NCI-H1417 treated with DMSO at 0.1 percent for 48 hours (cell line): ENCODE measurements at places on chromosomes 2 and 18.

DNA sequence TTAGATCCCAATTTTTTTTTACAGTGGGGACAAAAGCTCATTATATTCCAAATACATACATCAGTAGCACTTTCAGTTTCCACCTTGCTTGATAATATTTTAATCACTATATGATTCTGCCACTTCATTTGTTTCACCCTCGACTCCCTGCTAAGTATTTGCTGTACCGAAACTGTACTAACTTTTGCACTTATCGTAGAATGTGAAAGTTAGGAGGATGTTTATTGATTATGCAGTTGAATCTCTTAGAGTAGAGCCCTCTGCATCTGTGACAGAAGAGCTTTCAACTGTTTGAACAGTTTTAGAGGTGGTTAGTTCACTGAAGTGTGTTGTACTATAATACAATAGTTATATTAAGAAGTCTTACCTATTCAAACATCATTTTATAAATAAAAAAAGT, 20.8 kb downstream of the NCOA1 start:
- no peak for DNase-seq

- DNase-seq: no peak
Measured at GRCh38 chr18:53772293-53772692, 452.2 kb downstream of the MBD2 start.

DNA sequence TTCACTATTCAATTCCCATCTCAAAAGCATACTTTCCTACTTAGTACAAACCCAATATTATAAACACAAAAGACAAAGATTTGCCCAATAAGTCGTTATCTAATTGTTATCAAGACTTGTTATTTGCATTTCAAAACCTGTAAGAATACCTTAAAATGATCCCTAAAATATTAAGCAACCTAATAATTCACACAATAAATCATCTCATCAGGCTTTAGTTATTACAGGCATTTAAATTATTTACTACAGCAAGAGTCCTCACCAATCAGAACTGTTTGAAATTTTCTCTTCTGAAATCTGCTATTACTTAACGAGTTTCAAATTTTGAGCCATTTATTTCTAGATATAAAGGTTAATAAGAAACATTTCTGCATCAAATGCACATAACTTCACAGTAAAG, 1.6 kb downstream of the CCDC88A start:
- no peak for DNase-seq

DNA sequence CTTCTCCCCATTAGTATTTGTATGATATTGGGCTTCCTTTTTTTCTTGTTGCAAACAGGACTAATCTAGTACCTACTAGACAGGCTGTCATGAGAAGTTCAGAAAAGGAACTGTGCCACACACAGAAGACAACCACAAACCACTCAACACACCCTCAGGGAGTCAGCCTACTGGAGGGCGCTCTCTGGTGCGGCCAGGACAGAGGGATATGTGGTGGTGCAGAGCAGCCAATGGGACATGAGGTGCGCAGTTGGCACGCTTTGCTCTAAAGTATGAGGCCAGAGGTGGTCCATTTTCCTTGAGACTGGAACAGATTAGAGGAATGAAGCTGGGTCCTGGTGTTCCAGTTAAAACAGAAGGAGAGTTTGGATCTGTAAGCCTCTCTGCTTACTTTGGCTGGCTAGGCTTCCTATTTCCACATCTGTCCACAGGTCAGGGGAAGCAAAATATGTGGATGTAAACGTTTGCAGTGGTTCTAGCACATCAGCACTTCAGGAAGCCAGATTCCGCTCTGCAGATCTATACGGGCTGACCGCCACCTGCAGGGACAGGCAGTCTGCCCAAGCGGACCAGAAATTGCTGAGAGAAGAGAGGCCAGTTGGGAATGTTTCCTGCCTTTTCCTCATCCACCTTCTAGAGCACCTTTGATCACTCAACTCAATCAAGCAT, 114.1 kb downstream of the GFPT1 start:
- no peak for DNase-seq

GRCh38 chr2:237760506-237761502, 37.8 kb upstream of the RBM44 start:
- DNase-seq: no peak

- no peak for DNase-seq
Measured at GRCh38 chr2:13923823-13924222, 708.7 kb upstream of the LRATD1 start.

DNA sequence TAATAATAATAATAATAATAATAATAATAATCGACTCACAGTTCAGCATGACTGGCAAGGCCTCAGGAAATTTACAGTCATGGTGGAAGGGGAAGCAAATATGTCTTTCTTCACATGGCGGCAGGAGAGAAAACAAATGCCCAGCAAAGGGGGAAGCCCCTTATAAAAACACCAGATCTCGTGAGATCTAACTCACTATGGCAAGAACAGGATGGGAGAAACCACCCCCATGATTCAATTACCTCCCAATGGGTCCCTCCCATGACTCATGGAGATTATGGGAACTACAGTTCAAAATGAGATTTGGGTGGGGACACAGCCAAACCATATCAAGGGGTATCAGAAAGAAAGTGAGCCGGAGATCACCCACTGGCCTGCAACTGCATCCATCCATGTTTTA, 40.5 kb upstream of the PAPOLG start:
- no peak for DNase-seq

DNA sequence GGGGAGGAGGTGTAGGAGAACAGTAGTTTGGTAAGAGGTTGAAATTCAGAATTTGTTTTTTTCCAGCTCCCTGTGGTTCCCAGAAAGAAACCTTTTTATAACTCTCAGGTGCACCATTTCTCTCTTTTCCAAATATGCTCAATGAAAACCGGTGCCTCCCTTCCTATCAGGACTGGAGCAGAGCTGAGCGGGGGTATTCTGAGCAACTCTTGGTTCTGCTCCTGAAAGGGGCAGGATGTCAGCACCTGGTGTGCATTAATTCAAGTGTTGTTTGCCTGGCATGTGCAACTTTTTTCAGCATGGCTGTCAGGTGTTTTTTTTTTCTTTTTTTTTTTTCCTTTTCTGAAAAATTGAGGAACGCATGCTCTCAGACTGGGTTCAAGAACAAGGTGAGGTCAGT, 74.1 kb downstream of the MAPK4 start:
- no peak for DNase-seq

DNA sequence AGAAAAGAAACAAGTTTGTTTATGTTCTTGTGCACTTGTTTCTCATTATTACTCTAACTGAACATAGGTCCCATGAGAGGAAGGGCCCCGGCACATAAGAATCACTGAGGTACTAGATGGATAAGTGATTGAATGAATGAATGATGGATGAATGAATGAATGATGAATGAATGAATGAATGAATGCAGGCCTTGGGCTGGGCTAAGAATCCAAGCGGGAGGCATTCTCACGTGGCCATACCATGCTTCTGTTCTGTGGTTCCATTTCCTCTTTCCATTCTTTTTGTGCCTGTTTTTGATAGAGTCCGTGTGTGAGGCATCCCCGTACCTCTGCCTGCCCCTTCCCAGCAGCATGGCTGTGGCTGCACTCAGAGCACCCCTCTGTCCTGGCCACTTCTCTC, 94.8 kb downstream of the SH3BP4 start:
- DNase-seq: no peak

GRCh38 chr18:57744211-57744694, 58.9 kb downstream of the ATP8B1 start:
- peak; percentile 94 for DNase-seq

- no peak for DNase-seq
Measured at GRCh38 chr18:29028560-29028959, 851.6 kb upstream of the CDH2 start.

GRCh38 chr2:201621293-201621999, 21.9 kb downstream of the TMEM237 start:
- DNase-seq: no peak

- no peak for DNase-seq
Measured at GRCh38 chr2:49940626-49941025, 786.3 kb upstream of the FSHR start.

DNA sequence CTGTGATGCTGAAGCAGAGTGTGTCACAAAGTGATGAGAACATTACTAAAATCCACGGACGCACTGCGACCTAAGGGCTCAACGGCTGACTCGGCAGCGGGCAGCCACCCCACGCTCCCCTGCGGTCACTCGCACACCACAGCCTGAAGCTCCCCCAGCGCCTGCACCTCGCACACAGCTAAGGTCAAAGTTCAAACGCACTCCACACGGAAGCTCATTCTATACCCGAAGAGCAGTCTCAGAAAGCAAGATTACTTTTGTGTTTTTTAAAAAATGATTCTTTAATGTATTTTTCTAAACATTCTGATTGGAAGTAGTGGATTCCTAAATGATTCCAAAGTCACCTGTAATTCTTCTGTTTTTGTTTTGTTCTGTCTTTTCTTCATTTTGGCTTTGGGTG, 21.7 kb downstream of the ASPRV1 start:
- no peak for DNase-seq

DNA sequence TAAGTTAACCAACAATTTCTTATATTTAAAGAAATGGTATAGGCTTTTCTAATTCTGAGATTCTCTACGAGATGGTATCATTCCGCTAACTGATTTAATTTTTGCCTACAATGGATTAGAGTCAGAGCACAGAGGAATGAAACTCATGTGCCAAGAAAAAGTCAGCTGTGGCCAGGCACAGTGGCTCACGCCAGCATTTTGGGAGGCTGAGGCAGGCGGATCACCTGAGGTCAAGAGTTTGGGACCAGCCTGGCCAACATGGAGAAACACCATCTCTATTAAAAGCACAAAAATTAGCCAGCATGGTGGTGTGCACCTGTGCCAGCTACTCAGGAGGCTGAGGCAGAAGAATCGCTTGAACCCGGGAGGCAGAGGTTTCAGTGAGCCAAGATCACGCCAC, 17.0 kb upstream of the TTN start:
- no peak for DNase-seq

- DNase-seq: no peak
Measured at GRCh38 chr2:98761267-98761781, 30.4 kb upstream of the MGAT4A start.

- DNase-seq: no peak
Measured at GRCh38 chr2:204177251-204177976, 240.9 kb downstream of the ICOS start.

GRCh38 chr2:122639176-122639575, 883.7 kb downstream of the TSN start:
- no peak for DNase-seq

- no peak for DNase-seq
Measured at GRCh38 chr2:23705771-23706612, 220.9 kb downstream of the ATAD2B start.

DNA sequence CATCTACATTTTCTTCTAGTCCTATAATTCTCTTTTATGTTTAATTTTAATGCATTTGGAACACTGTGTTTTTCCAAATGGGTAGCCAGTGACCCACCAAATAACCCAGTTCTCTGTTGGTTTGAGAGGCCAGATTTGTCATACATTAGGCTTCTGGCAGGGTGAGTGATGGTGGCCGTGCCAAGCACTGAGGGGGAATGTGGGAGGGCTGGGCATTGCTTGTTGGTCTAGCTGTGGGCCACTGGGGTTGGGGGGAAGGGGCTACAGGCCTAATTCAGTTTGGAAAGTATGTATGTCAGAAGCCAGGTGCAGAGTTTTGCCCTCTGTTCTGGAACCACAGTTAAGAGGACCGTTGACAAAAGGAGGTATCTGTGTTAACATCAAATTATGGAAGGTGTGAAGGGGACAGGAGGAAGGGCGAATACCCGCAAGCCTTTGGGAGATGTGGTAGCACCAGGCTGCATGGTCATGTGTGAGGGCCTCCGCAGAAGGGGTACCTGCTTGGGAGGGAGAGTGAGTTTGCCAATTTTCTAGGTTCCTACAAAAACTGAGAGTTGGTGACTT, 38.1 kb upstream of the SCLY start:
- DNase-seq: no peak

GRCh38 chr18:22109535-22109934, 59.9 kb upstream of the GATA6 start:
- no peak for DNase-seq

- DNase-seq: no peak
Measured at GRCh38 chr2:219570924-219571310, 422 bp downstream of the OBSL1 start.

- DNase-seq: no peak
Measured at GRCh38 chr2:229050133-229050532, 221.0 kb downstream of the PID1 start.

DNA sequence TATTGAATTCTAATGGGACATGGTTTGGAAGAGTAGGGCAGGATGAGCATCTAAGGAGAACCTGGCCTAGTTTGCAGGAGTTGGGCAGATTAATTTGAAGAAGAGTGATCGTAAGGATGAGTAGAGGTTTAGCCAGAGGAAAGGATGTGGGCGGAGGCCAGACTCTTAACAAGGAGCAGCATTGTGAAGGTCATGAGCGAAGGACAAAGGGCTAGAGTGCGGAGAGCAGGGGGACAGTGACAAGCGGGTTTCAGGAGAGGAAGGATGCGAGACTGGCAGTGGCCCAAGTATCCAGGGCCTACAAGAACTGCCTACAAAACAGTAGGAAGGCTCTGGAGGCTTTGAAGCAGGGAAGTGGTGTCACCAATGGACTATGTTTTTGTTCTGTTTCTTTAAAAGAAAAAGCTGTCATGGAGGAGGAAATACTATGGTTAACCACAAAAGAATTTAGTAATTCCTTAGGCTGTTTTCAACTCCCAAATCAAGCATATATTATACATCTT, 20.1 kb downstream of the SLC66A3 start:
- DNase-seq: no peak

DNA sequence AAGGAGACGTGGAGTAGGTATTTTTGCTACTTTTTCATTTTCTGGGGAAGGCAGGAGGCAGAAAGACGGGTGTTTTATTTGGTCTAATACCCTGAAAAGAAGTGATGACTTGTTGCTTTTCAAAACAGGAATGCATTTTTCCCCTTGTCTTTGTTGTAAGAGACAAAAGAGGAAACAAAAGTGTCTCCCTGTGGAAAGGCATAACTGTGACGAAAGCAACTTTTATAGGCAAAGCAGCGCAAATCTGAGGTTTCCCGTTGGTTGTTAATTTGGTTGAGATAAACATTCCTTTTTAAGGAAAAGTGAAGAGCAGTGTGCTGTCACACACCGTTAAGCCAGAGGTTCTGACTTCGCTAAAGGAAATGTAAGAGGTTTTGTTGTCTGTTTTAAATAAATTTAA, 3.4 kb downstream of the FZD7 start:
- DNase-seq: no peak

DNA sequence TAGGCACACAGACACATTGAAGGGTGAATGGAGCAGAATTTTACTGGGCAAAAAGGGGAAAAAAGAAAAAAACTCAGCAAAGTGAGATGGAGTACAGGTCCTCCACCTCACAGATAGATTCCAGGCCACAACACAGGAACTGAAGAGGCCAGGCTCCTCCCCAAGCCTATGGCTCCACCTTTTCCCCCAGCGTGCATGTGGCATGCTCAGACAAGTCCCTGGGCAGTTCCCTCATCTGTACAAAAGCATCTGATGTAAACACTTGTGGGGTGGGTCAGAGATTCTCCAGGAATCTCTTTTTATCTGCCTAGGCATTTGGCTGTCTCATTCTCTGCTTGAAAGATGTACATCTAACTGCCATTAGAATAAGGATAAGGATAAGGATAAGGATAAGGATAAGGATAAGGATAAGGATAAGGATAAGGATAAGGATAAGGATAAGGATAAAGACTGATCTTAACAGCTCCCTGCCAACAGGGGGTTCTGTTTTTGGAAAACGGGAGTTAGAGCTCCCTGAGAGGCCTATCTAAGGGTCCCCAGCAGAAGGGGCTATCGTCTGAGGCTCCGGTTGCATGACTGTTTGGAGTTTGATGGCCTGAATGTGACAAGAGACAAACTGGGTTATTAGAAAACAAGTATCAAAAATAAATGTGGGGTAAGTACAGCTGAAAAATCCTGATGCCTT, 17.2 kb upstream of the ASXL3 start:
- no peak for DNase-seq
